ENCODE measurements at places on chromosomes 13 and 19. TPM values are rescaled to one million over a fixed set of nuclear protein-coding genes. Genes with fewer than 3 reads are reported as not detected.

TRMT1 gene
- 16.5 TPM for polyA plus RNA-seq

JAK3 gene
- 47.4 TPM for polyA plus RNA-seq

DHDH gene
- polyA plus RNA-seq = not detected

S1PR4 gene
- 344 TPM for polyA plus RNA-seq

N4BP2L2 gene
- 82.9 TPM for polyA plus RNA-seq

TNNI3 gene
- polyA plus RNA-seq = not detected

DNA sequence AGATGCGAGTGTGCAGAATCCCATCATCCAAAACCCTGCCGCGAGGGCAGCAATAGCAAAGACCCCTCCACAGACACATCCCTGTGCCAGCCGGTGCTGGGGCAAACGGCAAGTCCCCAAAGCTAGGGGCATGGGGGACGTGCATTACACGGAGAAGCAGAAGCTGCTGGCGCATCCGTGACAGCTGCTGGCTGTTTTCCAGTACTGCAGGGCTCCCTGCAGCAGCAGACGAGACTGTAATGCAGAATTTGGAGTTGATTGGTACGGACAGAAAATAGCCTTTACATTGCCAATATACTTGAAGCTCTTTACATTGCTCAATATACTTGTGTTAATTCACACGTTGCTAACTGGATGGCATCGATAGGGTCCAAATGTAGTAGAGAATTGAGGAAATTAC lies 77.2 kb upstream of the TMTC4 start:
- no peak for DNase-seq
- no peak overlapping the region for H3K27ac ChIP-seq
- H3K36me3 ChIP-seq = no peaks in the 10 kb centered on the region
- H3K4me3 ChIP-seq = no peak overlapping the region
- H3K4me1 ChIP-seq = no peaks in the 10 kb centered on the region

- H3K27me3 ChIP-seq = peaks cover 2% of the 10 kb centered on the region
- no peak for DNase-seq
- H3K4me3 ChIP-seq = no peak overlapping the region
- H3K36me3 ChIP-seq = no peaks in the 10 kb centered on the region
- no peak overlapping the region for H3K27ac ChIP-seq
Observed at GRCh38 chr13:80307401-80307987, 33.4 kb downstream of the SPRY2 start.

GRCh38 chr13:63305641-63306133 lies 1890.0 kb upstream of the PCDH20 start:
- no peak for DNase-seq
- no peak overlapping the region for H3K27ac ChIP-seq
- H3K4me1 ChIP-seq = no peaks in the 10 kb centered on the region

- H3K36me3 ChIP-seq = peaks cover 12% of the 10 kb centered on the region
- peaks cover 3% of the 10 kb centered on the region for H3K4me1 ChIP-seq
- H3K27ac ChIP-seq = no peak overlapping the region
- no peak for DNase-seq
- H3K27me3 ChIP-seq = peaks cover 3% of the 10 kb centered on the region
Observed at GRCh38 chr19:10260141-10260584, 8.1 kb downstream of the MRPL4 start.

- no peak overlapping the region for H3K4me3 ChIP-seq
- no peaks in the 10 kb centered on the region for H3K4me1 ChIP-seq
- H3K27me3 ChIP-seq = peaks cover 7% of the 10 kb centered on the region
- DNase-seq = no peak
- no peak overlapping the region for H3K27ac ChIP-seq
- no peaks in the 10 kb centered on the region for H3K36me3 ChIP-seq
Observed at GRCh38 chr13:98664047-98664446, 87.1 kb upstream of the STK24 start.

KLK8 gene
- polyA plus RNA-seq = not detected

ZNF324B gene
- 1.1 TPM for polyA plus RNA-seq

CRX gene
- not detected for polyA plus RNA-seq

- no peaks in the 10 kb centered on the region for H3K27me3 ChIP-seq
- no peaks in the 10 kb centered on the region for H3K36me3 ChIP-seq
- H3K4me1 ChIP-seq = no peaks in the 10 kb centered on the region
- no peak for DNase-seq
- no peak overlapping the region for H3K27ac ChIP-seq
Observed at GRCh38 chr19:33047422-33047821, 17.3 kb downstream of the RHPN2 start.

DNA sequence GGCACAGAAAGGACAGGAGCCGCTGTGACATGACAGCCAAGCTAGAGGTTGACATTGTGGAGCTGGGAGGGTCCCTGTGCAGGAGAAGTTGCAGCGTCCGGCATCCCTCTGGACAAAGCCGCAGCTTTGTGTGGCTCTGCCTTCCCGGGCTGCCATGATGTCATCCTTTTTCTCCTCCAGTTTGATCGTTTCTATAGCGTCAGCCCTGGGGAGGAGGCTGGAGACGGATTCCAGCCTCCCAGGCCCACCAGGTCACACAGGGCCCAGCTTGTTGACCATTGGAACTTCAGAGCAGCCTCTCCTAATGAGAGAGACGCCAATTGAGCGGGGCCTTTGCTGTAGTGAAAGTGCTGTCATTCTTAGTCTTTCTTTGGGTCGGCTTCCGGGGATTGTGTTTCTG lies 3.8 kb upstream of the KCNJ14 start:
- no peak overlapping the region for H3K4me3 ChIP-seq
- no peak for DNase-seq
- H3K27ac ChIP-seq = no peak overlapping the region

DNA sequence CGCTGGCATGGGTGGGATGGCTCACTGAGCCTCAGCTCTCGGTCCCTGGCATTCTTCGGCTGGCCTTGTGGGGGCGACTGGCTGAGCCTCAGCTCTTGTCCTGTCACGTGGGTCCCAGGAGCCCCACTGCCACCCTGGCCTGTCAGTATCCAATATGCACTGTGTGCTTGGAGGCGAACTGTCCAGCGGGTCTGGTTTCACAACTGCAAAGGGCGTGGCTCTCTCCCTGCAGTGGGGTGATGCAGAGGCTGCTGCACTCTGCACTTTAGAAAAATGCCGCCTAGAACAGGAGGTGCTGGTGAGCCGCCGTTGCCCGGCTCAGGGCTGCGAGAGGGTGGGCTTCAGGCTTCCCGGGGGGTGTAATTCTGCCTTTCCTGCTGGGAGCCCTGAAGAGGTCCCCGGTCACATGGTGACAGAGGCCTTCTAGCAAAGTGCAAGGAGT lies 17.0 kb upstream of the TMEM255B start:
- peaks cover 17% of the 10 kb centered on the region for H3K4me1 ChIP-seq
- peak overlapping the region; percentile 7 for H3K4me3 ChIP-seq
- no peak overlapping the region for H3K27ac ChIP-seq
- peaks cover 9% of the 10 kb centered on the region for H3K27me3 ChIP-seq
- no peak for DNase-seq

DNA sequence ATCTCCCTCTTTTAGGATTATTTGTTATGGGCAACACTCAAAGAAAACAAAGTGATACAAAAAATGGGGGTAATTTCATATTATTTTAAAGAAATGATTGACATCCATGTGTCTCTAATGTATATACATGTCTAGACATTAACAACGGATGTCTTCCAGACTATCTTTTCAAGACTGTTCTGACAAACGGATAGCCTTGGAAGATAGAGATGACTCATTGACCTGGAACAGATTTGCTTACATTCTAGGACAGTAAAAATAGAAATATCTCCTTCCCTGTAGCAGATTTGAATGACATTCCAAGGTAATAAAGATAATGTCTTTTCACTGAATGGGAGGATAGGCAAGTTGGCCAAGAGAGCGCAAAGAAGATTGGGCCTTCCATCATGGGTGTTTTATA lies 26.2 kb upstream of the SLITRK6 start:
- H3K27me3 ChIP-seq = peaks cover 2% of the 10 kb centered on the region
- no peak overlapping the region for H3K27ac ChIP-seq
- no peaks in the 10 kb centered on the region for H3K36me3 ChIP-seq
- H3K4me3 ChIP-seq = no peak overlapping the region

DNA sequence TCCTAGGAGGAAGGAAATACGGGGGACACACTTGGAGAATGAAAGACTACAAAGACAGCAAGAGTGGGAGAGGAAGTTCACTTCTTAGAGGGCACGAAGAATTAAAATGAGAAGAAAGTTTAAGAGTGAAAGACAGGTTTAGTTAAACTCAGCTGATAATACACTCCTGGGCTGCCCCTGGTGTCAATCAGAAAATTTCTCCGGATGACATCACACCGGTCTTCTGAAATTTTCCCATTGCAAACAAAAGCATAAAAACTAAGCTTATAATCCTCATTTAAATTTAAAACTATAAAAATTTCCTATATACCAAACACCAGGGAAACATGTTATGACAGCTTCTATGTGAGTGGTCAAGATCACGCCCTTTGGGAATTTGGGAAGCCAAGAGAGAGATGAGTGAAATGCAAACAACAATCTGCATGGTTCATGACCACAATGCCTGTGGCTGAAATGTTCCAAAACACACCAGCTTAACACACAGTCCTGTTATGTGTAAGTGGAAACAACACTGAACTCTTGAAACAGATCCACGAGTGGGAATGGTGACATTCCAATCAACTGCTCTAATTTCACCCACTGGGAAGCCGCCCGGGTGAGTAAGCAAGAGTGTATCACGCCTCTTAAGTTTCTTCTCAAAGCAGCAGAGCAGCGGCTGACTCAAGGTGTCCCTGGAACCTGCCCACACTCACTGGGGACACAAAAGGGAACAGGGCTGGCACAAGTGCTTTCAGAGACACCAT lies 49.0 kb downstream of the BRD4 start:
- no peak for DNase-seq
- peak overlapping the region; percentile 82 for H3K27ac ChIP-seq

DNA sequence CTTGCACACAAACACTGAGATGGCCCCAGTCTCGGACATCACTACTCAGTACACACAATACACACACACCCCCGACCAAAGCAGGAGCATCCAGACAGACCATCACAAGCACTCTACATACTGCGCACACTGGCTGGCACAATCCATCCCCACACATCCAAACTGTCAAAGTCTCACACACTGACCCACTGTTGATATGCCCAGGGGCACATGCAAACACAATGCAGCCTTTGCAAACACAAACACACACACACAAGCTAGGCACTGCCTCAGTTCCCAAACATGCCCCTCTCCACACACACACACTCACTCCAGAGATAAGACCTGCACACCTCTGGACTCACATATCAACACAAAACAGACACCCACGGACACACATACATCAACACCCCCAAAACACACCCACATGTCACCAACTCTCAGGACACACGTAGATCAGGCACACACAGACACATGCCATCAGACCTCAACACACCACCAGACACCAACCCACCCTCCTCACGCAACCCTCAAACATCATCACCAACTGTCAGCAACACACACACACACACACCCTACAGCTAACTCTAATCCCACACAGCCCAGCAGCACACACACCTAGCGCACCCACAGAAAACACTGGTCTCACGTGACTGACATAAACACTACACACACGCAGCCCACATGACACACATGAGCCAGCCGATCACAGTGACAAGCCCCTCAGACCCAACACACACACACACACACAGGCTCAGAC lies 1.9 kb downstream of the BBC3 start:
- H3K4me1 ChIP-seq = peaks cover 29% of the 10 kb centered on the region
- H3K4me3 ChIP-seq = no peak overlapping the region
- H3K27ac ChIP-seq = no peak overlapping the region
- peaks cover 19% of the 10 kb centered on the region for H3K27me3 ChIP-seq
- H3K36me3 ChIP-seq = no peaks in the 10 kb centered on the region

GRCh38 chr13:112669881-112670499 lies 19.8 kb upstream of the ATP11A start:
- H3K27me3 ChIP-seq = peaks cover 5% of the 10 kb centered on the region
- no peak for DNase-seq
- H3K4me3 ChIP-seq = no peak overlapping the region
- no peaks in the 10 kb centered on the region for H3K36me3 ChIP-seq

DNA sequence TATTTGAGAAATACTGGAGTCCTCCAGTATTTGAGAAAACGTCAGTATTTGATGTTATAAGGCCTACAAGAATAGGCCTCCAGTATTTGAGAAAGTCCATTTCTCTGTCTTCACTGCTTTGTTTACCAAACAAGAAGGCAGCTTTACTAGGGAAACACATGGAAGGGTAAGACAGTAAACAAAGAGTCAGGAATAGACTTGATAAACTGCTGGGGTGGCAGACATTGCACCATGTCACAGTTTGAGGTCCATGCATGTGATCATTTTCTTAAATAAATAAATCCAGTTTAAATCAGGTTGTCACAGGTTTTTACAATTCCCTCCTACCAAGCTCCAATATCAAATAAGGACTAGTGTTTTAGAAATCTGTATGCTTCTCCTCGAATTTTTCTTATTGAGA lies 1431.0 kb upstream of the SPRY2 start:
- H3K36me3 ChIP-seq = no peaks in the 10 kb centered on the region
- DNase-seq = no peak
- no peaks in the 10 kb centered on the region for H3K4me1 ChIP-seq
- no peak overlapping the region for H3K4me3 ChIP-seq
- no peaks in the 10 kb centered on the region for H3K27me3 ChIP-seq

SEMA6B gene
- polyA plus RNA-seq = not detected

DNA sequence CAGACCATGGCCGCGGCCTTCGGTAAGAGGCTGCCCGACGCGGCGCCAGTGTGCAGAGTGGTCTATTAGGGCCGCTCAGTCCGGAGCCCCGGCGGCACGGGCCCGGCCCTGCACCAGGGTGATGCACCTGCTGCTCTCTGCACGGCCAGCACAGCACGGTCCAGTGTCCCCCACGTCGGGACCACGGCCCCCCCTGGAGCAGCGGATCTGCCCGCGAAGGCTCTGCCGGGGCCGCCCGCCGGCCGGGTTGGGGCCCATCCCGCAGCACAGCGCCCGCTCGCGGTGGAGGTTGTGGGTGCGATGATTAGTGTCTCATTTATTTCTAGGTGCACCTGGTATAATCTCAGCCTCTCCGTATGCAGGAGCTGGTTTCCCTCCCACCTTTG lies 7.9 kb downstream of the PTBP1 start:
- peaks cover 23% of the 10 kb centered on the region for H3K36me3 ChIP-seq
- H3K4me1 ChIP-seq = peaks cover 44% of the 10 kb centered on the region
- H3K27ac ChIP-seq = no peak overlapping the region
- H3K27me3 ChIP-seq = peaks cover 38% of the 10 kb centered on the region

CEACAM16 gene
- polyA plus RNA-seq = not detected

PLA2G4C gene
- not detected for polyA plus RNA-seq

- no peaks in the 10 kb centered on the region for H3K4me1 ChIP-seq
- H3K4me3 ChIP-seq = no peak overlapping the region
- peaks cover 6% of the 10 kb centered on the region for H3K36me3 ChIP-seq
- DNase-seq = no peak
Observed at GRCh38 chr13:48919751-48920150, 56.0 kb upstream of the FNDC3A start.

DNA sequence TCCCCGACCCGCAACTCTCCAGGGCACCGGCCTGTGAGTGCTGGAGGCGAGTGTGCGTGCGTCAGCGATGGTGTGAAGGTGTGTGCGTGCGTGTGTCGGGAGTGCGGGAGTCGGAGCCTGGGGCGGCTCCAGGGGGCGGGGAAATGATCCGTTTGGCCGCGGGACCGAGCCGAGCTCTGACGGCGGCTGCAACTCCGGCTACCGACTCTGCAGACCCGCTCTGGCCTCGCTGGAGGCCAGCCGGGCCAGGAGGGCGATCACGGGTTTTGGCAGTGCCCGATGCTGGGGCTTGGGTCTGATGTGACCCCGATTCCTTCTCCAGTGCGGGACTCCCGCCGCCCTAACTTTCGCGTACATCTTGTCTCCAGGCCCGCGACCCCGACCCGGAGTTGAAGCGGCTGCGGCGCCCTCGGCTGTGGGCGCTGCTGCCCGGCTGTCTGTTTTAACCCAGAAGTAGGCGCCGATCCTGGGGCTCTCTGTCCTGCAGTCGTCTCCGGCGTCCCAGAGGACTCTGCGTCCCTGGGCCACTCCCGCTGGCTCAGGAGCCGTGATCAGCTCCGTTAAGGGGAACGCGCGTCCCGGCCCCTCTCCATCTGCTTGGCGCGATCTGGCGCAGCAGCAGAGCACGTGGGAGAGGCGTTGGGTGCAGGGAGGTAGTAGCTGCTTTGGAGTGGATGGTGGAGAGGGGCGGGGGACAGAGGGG lies 1.2 kb downstream of the CHST8 start:
- no peak overlapping the region for H3K4me3 ChIP-seq
- peaks cover 12% of the 10 kb centered on the region for H3K27me3 ChIP-seq
